Activated CD4-positive, alpha-beta T cell treated with anti-CD3 and anti-CD28 coated beads, Interleukin-10, Interleukin-2, amounts not matched to agents 100 ng/mL and 50 ng/mL, durations not matched to agents 16 hours and 8 hours (primary cell): ENCODE measurements at places on chromosomes 3 and 15.

DNA sequence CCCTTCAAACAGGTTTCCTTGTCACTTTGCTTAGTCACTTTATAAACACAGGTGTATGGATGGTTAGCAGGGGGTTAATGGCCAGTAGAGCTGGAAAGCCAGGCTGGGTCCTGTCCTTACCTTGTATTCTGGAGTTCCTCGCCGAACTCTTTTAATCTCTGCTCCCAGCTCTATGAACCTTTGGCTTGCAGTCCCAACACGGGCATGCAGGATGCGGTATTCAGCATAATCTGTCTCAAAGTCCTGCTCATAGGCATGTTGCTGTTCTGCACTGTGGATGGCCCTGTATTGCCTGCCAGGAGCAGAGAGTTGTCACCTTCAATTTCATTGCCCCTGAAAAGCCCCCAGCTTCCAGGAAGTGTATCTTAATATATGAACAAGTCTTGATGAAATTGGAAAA lies 2.7 kb downstream of the ELL3 start:
- no peak for DNase-seq

GRCh38 chr15:88714782-88715372 lies 76.1 kb downstream of the ISG20 start:
- DNase-seq = no peak

GRCh38 chr3:165817160-165817709 lies 20.0 kb downstream of the BCHE start:
- DNase-seq = no peak

DNA sequence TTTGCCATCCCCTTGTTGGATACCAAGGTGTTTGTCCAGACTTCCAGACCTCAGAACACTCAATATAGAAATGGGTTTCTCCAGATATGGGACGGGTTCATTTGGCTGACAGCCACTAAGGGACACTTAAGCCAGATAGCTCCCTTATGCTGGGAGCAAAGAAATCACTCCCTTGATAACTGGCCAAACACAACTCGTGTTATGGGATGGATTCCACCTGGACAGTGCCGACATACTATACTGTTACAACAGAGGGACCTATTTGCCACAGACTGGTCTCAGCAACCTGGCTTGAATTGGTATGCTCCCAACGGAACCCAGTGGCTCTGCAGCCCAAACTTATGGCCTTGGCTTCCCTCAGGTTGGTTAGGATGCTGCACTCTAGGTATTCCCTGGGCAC lies 114.0 kb upstream of the PLCL2 start:
- DNase-seq = no peak

DNA sequence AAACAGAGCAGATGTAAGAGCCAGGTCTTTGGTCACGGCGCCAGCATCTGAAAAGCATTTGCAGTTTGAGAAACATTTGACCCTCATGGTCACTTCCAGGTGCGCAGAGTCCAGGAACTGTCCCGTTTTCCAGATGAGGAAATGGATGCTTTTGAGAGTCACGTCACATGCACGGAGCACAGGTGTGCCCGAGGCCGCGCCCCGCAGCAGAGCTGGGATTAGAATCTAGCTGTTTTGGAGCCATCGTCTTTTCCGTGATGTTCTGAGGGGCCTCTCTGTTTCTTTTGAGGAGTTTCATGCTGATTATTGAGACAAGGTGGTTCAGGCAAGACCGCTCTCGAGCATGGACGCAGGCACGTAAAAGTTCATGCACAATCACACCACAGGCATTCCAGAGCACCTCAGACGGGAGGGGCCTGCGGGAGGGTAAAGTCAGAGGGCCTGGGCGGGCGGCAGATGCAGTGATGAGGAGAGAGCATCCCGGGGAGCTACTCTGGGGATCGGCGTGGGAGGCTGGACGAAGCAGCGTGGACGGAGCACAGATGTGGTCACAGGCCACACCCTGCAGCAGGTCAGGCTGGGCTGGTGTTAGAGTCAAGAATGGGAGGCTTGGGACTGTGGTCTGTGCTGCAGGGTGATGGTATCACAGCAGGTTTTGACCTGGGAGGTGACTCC lies 139.2 kb upstream of the MEF2A start:
- DNase-seq = no peak

DNA sequence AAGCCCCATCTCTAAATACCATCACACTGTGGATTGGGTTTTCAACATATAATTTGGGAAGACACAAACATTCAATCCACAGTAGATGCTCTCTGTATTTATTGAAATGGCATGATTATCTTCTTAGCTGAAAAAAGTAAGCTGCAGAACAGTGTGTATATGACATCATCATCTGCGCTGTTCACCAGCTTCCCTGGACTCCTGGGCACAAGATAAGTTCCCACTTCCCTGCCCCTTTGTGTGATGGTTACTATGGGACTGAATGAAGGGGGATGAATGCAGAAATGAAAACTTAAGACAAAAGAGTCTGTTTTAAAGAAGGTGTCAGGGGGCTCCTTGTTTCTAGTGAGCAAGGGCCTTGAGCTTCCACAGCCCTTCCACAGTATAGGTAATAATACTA lies 20.0 kb upstream of the GPD1L start:
- no peak for DNase-seq

- peak; percentile 61 for DNase-seq
These were observed 48.6 kb downstream of the CMSS1 start for GRCh38 chr3:99866261-99866761.

DNA sequence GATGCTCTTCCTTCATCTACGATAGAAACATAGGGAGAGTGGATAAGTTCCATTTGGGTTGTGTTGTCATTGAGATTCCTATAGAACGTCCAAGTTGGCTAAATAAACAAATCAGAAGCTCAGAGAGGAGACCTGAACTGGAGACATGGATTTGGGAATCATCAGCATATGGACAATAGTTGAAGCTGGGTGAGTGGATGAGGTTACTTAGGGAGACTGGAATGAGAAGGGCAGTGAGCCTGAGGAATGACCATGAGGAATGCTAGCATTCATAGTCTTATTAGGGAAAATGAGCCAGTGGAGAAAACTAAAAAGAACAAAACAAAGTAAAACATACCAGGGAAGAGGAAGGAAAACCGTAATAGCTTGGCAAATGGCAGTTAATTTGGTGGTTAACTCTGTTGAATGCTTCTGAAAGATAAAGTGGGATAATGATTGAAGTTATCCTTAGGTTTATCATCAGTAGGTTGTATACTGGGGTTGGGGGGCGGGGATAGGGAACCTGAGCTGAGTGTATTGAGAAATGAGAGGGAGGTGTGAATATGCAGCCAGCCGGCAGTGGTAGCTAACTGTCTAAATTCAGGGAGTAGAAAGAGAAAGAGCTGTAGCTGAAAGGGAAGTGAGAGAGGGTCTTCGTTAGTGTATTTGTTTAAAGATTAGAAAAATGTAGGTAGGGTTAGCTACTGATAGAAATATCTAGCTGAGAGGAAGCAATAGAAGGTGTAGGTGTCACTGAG lies 74.6 kb downstream of the ARHGEF26 start:
- no peak for DNase-seq

GRCh38 chr3:14634763-14635400 lies 16.7 kb upstream of the CCDC174 start:
- no peak for DNase-seq

GRCh38 chr3:38613426-38613825 lies 36.1 kb downstream of the SCN5A start:
- DNase-seq = no peak

- DNase-seq = no peak
These were observed 202.3 kb downstream of the CADPS start for GRCh38 chr3:62672988-62673313.

- no peak for DNase-seq
These were observed 48.6 kb upstream of the CP start for GRCh38 chr3:149270180-149270579.

DNA sequence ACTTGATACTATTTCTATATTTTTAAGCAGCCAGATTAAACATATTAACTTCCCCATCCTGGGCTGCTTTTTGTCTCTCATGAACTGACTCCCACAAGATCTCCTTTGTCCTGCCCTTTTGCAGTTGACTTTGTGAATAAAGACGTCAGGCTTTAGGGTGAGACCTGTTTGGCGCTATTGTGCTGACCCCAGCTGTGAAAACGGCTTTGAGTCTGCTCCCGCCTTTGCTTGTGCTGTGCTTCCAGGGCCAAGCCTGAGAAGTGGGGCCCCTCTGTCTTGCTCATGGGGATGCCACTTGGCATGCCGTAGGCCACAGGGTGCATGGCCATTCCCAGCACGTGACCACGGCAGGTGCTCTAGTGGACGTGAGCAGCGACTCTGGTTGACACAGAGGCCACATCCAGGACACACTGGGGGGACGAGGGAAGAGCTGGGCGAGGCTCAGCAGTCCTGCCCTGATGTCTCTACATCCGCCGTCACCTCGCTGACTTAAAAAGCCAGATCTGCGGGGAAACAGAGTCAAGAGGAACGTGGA lies 268.9 kb upstream of the LYSMD4 start:
- DNase-seq = no peak

- DNase-seq = no peak
These were observed 126.9 kb upstream of the CNTN4 start for GRCh38 chr3:1971780-1972179.
